ENCODE measurements at places on chromosomes 16 and 17.

DNA sequence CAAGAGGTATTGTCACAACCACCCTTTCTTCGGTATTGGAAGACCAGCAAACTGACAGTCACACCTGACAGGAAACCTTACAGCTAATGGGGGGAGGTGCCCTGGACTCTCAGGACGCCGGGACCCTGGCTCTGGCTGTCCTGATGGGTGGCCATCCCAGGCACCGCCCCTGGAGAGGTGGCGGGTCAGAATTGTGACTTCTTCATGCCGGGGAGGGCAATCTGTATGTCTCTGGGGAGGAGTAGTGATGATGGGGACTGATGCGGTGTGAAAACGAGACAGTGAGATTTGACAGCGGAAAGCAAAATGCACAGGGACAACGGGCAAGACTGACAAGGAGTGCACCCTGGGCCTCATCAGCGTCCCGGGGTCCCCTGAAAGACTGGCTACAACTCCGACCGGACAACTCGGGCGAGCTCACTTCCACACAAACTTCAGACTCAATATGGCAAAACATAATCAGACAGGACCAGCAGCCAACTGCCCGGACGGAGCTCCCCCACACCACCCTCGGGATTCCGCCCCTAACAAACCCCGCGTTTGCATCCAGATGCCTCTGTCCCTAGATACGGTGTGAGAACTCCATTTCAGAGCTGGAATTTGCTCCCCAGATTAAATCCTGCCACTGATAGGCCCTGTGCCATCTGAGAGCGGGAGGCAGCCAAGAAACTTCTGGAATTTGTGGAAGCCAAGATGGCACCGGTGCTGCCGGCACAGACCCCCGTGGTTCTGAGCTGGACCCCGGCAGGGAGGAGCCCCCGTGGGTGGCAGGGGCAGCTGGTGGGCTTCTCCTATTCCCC lies 83.6 kb upstream of the CREBBP start:
- no peak for DNase-seq

DNA sequence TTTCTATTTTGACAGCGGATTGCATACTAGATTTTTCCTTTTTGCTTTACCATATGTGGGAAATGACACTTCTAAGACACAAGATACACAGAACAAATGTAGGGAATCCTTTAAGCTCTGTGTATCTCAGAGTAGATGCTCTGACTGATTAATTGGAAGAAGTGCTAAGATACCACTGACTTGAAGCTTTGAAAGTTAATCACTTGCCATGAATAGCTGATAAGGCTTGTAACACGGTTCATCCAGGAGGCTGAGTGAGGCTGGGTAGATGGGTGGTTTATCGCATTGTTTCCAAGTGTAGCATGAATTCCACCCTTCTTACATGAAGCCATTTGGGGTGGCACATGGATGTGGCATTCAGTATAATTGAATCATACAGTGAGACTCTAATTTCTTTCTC lies 654.1 kb upstream of the RBFOX1 start:
- no peak for DNase-seq

GRCh38 chr16:88662222-88662842 lies 559 bp downstream of the MVD start:
- no peak for DNase-seq

DNA sequence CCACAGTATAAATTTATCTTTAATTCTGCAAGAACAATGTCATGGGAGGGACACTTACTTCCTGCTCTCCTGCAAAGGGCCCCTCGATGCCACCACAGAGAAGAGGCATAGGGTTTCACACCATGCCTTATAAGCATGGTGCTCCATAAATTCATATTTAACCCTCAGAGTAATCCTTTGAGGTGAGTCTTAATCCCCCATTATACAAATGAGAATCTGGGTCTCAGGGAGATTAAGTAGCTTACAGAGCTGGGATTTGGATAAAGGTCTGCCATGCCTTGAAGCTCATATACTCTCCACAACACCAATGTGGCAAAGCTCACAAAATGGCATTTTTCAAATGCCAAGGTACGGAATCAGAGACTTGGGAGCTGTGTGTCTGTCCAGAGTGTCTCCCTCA lies 268.5 kb upstream of the CCL2 start:
- no peak for DNase-seq

- DNase-seq = no peak
These were observed 36.2 kb downstream of the NDE1 start for GRCh38 chr16:15686287-15686686.

GRCh38 chr17:62626719-62627218 lies 701 bp upstream of the MRC2 start:
- DNase-seq = peak; percentile 11

- no peak for DNase-seq
These were observed 66.9 kb upstream of the ATF7IP2 start for GRCh38 chr16:10318798-10319500.

DNA sequence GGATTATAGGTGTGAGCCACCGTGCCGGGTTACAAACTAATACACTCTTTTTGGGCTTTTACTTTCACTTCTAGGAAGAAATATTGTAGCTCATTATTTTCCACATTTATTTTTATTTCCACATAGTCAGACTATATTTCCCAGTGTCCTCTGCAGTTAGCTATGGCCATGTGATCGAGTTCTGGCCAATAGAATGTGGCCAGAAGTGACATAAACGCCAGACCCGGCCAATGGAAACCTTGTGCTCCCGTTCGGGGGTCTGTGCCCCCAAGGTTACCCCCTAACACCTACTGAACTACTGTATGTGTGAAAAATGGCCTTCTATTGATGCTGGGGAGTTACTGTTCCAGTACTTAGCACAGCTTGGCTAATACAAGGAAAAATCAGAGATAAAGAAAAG lies 13.2 kb upstream of the RPTOR start:
- no peak for DNase-seq

GRCh38 chr16:84758627-84759026 lies 58.8 kb downstream of the USP10 start:
- DNase-seq = no peak

DNA sequence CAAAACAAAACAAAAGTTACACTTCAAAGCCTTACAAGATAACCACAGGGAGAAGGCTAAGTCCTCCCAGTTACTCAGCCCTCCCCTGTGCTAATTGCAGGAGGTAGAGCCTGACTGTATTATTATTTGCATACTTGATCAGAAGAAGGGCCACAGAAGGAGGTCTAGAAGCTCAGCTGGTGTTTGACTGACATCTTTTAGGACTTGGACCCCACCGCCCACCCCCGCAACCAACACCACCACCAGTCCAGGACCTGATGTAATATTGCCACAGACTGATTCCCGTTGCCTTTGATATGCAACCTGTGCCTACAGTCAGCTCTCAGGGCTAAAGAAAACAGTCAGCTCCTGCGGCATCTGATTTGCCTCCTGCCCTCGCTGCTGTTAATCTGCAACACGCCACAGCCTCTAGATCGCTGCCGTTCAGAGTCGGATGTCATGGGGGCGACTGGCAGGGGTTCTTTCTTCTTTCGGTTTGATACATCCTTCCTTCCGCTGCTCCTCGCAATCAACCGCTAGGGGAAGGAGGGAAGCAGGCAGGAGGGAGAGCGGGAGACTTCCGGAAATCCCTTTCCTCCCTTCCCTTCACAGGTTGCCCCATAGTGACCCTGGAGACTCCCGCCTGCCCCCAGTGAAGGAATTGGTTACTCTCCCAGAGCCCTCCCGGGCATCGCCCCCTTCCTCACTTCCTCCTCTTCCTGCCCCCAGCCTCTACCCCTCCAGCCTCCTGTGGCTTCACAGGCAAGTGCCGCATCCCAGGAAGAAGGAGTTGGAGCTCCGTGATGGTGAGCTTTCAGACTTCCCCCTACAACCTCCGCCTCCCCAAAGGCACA lies 90.5 kb upstream of the SOX9 start:
- DNase-seq = peak; percentile 5

DNA sequence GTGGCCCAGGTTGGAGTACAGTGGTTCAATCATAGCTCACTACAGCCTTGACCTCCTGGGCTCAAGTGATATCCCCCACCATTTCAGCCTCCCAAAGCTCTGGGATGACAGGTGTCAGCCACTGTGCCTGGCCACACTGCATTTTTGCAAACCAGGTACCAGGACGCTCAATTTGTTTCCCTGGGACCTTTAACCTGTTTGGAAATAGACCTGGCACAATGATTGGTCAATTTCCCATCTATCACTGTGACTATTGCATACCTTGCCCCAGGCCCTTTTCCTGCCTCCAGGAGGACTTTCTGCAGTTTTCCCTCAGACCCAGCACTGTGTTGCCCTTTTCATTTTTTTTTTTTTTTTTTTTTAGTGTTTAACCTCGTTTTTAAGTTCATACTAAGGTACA lies 11.1 kb upstream of the FUS start:
- no peak for DNase-seq

GRCh38 chr16:86826941-86827340 lies 248.6 kb downstream of the FOXL1 start:
- DNase-seq = no peak

DNA sequence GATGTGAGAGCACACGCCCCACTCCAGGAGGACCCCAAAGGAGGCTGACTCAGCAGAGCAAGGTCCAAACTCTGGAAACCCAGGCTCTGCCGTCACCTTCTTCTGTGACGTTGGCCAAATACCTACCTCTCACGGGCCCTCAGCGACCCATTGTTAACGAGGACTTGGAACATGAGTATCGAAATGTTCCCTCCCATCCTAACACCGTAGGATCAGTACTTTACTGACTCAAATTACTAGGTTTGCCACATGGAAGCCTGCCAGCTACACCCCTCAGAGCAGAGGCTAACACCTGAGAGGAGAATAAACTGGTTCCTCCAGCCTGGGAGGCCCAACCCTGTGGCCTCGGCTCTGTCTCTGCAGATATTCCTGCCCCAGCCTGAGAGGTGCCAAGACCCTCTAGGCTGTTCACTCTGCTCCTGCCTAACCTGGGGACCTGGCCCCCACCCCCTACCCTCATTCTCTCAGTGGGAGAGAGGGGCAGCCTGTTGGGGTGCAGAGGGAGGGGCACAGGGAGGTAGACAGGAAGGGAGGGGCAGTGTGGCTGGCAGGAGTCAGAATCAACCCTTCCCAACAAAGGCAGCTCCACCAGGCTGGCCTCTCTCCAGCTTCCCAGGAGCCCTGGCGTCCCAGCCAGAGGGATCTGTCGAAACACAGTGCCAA lies 4.4 kb downstream of the PITPNM3 start:
- DNase-seq = no peak

DNA sequence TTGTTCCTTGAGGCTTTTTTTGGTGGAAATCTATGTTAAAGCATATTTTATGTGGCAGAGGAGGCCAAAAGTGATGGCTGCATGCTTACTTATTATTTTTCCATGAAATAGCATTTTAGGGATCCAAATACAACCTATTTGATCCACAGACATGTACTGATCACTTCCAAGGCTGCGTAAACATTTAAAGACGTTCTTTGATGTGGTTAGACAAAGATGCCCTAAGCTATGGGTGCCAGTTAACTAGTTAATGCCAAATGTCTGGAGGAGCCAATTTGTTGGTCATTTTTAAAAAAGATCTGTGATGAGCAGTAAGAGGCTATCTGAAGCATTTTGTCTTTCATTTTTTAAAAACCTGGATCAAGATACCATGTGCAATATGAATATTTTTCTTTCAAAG lies 17.3 kb upstream of the PRKCA start:
- no peak for DNase-seq

DNA sequence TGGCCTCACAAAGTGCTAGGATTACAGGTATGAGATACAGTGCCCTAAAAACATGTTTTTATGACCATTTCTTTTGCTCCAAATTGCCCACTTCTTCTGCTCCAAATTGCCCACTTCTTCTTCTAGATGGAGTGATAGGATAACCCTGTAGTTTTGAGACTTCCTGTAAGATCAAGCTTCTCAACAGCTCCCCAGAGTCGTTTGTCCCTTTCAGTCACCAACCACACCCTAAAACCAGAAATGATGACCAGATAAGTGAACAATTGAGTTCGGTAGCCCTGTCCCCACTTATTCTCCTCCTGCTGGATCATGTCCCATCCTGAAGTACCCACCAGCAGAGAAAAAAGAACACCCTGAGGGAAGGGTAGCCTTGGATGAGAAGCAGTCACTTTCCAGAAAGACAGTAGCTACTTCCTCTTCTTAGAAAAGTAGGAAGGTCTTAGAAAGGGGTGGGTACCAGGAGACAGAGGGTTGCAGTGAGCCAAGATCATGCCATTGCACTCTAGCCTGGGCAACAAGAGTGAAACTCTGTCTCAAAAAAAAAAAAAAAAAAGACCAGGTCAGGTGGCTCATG lies 2.5 kb downstream of the ODAD4 start:
- DNase-seq = no peak

DNA sequence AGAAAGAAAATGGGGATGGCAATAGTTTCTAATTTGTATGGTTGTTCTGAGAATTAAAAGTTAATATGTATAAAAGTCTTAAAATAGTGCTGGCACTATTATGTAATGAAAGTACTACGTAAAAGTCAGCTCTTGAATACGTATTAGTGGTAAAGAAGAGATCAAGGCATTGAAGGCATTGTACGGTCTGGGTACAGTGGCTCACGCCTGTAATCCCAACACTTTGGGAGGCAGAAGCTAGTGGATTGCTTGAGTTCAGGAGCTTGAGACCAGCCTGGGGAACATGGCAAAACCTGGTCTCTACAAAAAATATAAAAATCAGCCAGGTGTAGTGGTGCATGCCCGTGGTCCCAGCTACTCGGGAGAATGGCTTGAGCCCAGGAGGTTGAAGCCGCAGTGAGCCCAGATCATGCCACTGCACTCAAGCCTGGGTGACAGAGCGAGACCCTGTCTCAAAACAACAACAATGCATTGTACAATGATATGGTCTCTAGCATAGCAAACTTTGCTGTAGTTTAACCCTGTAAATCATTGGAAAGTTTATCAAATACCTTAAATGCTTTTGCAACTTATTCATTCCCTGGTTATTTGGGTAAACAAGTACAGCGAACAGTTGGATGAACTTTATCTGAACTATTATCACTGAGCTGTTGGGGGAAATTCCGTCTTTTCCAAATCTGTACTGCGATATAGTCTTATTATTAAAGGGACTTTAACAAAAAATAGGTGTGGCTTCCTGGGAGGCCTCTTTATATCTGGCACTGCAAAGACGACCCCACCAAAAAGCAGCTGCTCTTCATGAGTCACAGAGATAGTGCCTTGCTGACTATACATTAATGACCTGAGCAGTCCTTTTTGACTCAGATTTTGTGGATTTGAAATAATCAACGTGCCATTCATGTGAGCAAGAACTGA lies 73.6 kb downstream of the GPRC5B start:
- DNase-seq = no peak

DNA sequence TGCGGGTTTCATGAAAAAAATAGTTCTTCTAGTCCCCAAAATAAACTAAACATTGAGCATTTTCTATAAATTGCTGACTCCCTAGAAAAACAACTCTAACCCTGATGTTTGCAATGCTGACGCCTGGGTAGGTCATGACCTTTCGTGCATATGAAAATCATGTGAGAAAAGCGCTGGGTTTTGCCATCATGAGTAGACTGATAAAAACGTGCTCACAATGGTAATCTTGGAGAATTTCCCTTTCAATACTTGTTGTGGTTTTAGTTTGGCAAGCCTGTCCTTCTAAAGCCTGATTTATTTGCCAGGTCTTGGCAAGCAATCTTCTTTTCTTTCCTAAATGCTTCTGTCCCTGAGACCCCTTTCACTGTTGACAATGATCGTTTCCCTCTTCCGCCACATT lies 4.0 kb upstream of the CLEC10A start:
- DNase-seq = no peak

GRCh38 chr17:39872751-39873150 lies 4.7 kb downstream of the ZPBP2 start:
- no peak for DNase-seq
